Activated naive CD4-positive, alpha-beta T cell treated with anti-CD3 and anti-CD28 coated beads, Interleukin-2, amount 10 ng/mL, durations not matched to agents 7 days and 5 days (primary cell): ENCODE measurements at places on chromosomes 7 and 10.

DNA sequence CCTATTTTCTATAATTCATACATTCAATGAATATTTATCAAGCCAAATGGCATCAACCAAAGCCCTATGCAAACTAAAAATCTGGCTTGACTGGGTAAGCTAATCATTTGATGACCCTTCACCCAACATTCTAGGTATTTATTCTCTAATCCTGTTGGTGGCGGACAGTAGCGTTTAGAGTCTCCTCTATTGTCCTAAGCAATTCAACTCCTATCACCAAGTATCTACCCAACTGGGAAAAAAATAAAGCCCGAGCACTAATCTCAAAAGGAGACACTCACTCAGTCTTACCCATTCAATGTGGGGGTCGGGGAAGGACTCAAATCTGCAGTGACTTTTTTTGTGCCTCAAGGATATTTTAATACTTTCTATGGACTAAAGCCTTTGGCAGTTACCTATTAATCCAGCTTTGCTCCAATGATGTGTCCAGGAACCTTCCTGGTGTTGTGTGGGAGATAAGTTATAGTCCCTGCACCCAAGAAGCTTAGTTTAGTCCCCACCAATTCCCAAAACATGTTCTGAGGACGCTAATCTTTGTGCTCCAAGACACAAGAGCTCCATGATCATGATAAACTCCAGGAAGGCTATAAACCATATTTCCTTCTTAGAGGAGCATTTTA is 30.6 kb downstream of the DNMBP start:
- no peak for DNase-seq

DNA sequence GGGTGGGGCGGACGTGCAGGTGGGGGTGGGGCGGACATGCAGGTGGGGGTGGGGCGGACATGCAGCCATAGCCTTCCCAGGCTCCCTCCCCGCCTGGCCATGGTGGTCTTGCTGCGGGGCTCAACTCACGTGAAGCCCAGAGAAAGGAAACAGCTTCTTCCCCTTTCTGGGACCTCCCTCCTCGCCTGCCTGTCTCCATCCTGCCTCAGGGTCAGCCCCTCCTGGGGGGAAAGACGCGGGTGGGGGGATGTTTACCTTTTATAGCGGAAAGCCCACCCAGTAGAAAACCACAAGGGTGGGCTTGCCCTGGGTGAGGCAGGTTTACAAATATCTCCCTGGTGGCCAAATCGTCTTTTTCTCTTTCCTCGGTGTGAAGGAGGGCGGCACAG is 520.0 kb downstream of the GLRX3 start:
- no peak for DNase-seq

DNA sequence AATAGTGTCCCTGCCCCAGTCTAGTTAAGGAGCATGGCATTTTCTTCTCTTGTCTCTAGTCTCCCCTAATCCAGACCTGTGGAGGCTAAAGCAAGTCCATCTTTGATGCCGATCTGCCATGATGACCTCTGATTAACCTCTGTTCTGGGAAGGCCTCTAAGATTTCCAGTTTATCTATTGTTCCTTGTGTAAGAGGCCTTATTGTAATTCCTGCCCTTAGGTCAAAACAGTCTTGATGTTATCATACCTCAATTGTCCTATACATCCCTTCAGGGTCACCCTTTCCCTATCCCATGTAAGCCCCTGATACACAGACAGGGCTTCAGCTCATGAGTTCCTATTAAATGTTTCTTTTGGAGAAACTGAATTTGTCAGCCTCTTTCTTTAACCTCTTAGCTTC is 4.9 kb upstream of the ZMIZ2 start:
- DNase-seq = no peak

DNA sequence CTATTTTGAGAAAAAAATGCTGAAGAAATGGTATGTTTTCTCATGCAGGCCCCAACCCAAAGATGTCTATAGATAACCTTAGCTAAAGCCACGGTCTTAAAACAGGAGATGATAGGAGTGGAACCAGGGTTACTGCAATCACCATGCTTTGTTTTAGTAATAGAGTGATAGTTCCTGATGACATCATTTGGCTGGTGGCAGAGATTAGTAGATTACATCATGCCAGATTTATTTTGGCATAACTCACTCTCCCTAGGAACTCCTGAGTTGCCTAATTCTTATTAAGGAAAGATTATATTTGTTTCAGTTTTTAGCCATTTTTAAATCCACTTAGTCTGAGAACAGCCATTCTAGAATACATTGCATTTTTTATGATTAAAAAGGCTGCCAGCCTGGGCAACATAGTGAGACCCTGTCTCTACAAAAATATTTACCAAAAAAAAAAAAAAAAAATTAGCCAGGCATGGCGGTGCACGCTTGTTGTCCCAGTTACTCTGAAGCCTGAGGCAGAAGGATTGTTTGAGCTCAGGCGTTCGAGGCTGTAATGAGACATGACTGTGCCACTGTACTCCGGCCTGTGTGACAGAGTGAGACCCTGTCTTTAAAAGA is 17.8 kb downstream of the ENO4 start:
- DNase-seq = no peak

DNA sequence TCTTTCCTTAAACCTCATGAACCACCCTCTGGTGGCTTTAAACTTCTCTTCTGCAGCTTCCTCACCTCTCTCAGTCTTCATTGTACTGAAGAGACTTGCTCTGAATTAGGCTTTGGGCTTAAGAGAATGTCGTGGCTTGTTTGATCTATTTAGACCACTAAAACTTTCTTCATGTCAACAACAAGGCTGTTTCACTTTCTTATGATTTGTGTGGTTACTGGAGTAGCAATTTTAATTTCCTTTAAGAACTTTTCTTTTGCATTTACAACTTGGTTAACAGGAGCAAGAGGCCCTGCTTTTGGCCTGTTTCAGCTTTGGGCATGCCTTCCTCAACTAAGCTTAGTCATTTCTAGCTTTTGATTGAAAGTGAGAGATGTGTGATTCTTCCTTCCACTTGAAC is 38.1 kb upstream of the CDHR3 start:
- DNase-seq = peak; percentile 59

DNA sequence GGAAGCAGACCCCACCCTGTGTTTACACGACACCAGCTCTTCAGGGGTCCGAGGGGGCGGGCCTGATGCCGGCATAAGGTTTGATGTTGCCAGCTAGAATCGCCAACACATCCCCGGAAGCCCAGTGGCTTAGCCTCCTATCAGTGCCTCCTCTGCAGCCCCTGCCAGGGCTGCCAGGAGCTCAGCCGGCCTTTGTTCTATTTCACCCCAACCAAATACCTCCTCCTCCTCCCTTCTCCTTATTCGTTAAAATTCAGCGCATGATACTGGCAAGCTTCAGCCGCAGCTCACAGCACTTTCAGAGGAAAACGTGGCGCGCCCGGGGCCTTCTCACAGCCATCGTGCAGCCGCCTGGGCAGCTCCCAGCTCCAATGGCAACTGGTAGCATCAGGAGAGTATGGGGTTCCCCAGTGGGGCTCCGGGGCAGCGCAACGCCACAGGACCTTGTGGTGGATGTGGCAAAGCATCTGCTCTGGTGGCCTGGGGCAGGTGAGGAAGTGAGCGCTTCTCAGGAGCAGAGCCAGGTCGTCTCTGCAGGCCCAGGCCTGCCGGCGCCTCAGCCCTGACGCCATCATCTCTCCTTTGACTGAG is 176.4 kb upstream of the RHEB start:
- no peak for DNase-seq

DNA sequence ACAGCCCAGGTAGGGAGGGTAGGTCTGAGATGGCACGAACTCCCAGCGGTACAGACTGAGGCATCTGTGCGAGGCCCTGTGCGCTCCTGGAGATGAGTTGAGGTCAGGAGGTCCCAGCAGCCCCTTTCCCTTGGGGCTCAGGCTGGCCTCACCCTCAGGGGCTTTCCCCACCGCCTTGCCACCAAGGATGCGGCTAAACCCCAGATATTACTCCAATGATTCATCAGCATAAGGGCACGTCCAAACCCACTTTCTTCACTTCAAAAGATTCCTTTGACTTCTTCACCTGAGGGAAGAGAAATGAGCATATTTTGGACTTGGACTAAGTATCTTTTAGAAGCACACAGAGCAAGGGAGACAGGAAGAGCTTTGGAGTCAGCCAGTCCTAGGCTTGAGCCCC is 20.3 kb downstream of the UROS start:
- no peak for DNase-seq

DNA sequence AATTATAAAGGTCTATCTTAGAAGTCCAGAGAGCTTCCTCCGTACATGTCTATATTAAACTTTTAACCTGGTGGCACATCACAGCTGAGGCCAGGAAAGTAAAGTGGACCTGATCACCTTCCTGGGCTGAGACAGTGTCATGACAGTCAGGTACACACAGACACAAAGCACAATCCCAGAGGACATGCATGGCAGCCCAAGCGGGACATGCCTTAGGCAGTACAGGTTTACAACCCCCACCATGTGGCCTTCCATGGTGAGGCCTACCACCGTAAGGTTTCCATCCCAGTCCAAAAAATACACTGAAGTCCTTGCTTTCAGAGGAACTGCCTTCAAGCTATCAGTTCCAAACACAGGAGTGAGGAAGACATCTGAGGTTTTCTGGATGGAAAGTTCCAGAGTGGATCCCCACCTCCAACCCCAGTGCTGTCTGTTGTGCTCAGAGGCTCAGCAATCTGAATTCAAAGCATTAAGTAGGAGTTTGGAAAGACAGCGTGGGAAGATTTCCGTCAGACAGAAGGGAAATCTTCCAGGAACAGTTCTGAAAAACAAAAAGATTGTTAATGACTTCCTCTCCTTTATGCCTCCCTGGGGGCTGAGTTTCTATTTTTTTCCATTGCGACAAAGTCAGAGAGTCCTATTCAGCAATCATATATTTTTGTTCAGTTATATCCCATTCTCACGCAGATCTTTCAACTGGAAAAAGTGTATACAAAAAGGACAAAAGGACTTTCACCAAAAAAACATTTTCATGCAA is 20.1 kb downstream of the IFIT3 start:
- DNase-seq = no peak

DNA sequence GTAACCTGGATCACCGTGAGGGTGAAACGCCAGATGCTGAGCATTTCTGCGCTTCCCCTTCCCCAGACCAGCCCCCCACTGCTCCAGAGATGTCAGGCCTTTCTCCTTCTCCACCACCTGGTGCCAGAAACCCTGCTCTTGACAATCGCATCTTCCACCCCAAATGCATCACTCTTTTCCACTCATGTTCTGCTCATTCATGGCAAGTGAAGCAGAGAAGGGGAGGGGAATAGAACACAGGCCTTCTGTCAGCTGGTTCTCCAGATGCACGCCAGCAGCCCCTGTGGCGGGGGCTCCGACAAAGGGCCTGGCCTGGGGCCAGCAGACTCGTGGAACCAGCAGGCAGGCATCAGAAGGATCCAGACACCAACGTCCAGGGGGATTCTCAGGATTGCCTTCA is 68.5 kb upstream of the SVIL start:
- DNase-seq = no peak

DNA sequence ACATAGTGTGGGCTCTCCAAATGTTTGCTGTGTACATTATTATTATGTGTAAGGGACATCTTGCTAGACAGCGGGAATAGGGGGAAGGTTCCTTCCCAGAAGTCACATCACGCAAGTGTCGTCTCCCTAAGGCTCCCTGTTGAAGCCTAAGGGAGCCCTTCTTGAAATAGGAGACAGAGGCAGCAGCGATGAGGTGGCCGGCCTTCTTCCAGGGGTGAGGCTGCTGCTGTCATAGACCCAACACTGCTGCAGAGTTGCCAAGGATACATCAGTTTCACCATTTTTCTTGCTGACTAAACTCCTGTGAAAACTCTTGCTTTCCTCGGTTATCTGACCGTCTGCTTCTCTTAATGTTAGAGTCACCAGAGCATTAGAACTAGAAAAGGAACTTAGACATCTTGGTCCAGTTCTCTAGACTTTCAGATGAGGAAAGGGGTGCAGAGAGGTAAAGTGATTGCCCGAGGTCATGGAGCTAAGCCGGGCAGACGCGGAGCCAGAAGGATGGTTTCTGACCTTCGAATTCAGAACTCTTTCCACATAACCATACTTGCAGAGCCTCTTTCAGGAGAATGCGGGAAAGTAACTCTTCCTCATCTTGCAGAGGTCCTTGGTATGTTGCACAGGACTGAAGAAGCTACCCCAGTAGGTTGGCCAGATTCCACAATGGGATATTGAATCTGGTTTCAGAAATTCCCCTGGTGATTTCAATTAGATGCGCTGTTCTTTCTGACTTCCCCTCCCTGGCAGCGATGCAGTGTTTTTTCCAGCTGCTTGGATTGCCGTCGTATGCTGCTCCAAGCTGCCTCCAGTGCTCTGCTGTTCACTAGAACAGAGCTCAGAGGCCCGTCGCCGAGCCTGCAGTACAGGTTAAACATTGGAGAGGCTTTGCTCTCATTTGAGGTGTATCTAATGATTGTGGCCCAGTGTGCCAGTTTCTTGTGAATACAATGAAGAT is 217.1 kb downstream of the CAMK1D start:
- no peak for DNase-seq

DNA sequence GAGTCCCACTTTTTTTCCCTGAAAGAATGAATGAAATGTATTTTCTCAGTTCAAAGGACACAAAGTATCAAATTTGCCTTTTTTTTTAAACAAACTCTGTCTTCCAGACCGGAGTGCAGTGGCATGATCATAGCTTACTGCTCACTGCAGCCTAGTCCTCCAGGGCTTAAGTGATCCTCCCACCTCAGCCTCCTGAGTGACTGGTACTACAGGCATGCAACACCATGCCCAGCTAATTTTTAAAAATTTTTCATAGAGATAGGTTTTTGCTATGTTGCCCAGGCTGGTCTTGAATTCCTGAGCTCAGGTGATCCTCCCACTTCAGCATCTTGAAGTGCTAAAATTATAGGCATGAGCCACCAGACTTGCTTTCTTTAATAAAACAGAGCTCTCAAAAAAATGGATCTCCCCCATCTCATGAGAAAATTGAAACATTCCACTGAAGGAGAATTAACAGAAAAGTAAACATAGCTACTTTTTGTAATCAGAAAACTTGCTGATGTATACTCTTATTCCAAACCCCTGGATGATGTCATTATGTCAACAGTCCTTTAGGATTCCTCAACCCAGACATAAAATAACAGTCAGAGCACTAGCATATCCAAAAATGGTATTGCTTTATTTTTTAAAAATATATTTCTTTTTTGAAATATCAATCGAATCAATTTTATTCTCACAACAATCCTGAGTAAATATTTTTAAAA is 12.3 kb upstream of the TRDMT1 start:
- DNase-seq = no peak

DNA sequence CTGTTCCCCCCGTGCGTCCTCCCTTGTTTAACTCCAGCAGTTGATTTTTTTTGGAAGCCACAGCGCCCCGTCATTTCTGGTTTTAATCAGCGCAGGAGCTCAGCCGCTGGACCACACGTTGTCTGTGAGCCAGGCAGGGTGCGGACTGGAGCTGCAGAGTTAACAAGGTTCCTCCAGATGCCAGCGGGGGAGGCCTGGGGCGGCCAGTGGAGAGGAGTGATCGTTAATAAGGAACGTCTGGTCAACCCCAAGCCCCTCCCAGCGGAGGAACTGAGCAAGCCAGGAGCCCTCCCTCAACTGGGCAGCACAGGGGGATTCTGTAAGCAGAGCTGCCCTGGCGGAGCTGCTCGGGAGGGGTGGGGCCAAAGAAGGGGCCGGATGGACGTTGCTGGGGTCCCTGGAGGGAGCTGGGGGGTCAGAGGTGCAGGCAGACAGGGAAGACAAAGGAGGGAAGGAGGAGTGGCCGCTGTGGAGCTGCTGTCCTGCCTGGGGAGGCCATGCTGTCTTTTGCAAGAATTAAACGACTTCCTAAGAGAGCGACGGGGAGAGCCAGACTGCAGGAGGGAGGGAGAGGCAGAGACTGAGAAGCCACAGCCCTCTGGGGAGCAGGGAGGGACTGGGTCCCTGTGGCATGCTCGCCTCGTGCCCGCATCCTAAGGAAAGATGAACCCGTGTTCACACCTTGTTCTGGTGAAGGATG is 537.1 kb upstream of the FOXK1 start:
- DNase-seq = peak; percentile 17
